ENCODE measurements at places on chromosomes 5 and 9. TPM values are rescaled to one million over a fixed set of nuclear protein-coding genes. Genes with fewer than 3 reads are reported as not detected.

Gene HINT1
- 1,474 TPM for polyA plus RNA-seq

Gene C9
- 0.08 TPM for polyA plus RNA-seq

Gene LCN12
- not detected for polyA plus RNA-seq

Gene FANCG
- 6.0 TPM for polyA plus RNA-seq

Gene DBH
- not detected for polyA plus RNA-seq

Gene SOWAHA
- 6.2 TPM for polyA plus RNA-seq

Gene KIAA1958
- polyA plus RNA-seq = 3.7 TPM

Gene CLINT1
- polyA plus RNA-seq = 57.7 TPM

Gene CCNO
- 1.1 TPM for polyA plus RNA-seq

Gene CKMT2
- polyA plus RNA-seq = not detected

Gene PCDHA12
- 1.1 TPM for polyA plus RNA-seq

Gene TOR2A
- 2.4 TPM for polyA plus RNA-seq

Gene TSSK1B
- polyA plus RNA-seq = not detected

Gene PCDHGC5
- 0.34 TPM for polyA plus RNA-seq

Gene CDX1
- not detected for polyA plus RNA-seq

Gene PLAC8L1
- polyA plus RNA-seq = not detected

Gene LCN9
- not detected for polyA plus RNA-seq

Gene PCDHB7
- 0.78 TPM for polyA plus RNA-seq

Gene TICAM2
- polyA plus RNA-seq = 1.6 TPM

Gene KCNN2
- 38.7 TPM for polyA plus RNA-seq

Gene FAM169A
- 15.5 TPM for polyA plus RNA-seq

Gene CDO1
- 40.0 TPM for polyA plus RNA-seq

Gene REEP2
- polyA plus RNA-seq = 42.0 TPM

Gene PCDHA13
- polyA plus RNA-seq = 31.9 TPM

Gene CCL21
- polyA plus RNA-seq = not detected

Gene FOXD1
- 0.15 TPM for polyA plus RNA-seq

Gene ISCA1
- 64.0 TPM for polyA plus RNA-seq

Gene SHB
- 0.14 TPM for polyA plus RNA-seq

Gene GRIN1
- polyA plus RNA-seq = 26.3 TPM

Gene C9orf50
- not detected for polyA plus RNA-seq

Gene CDC42SE2
- polyA plus RNA-seq = 82.6 TPM

Gene CBY3
- polyA plus RNA-seq = not detected

Gene SPINK13
- polyA plus RNA-seq = not detected

Gene FGF1
- polyA plus RNA-seq = 4.4 TPM

Gene SLC6A18
- polyA plus RNA-seq = not detected

Gene UNC5A
- polyA plus RNA-seq = not detected

Gene TMEM252
- polyA plus RNA-seq = not detected

Gene AGXT2
- polyA plus RNA-seq = not detected

Gene DMRTA1
- not detected for polyA plus RNA-seq

Gene AHRR
- not detected for polyA plus RNA-seq

Gene DBN1
- 2.5 TPM for polyA plus RNA-seq

Gene ZNF483
- 10.0 TPM for polyA plus RNA-seq

Gene PHF24
- polyA plus RNA-seq = 10.5 TPM

Gene PCDHGA12
- 3.6 TPM for polyA plus RNA-seq

Gene PCDHA1
- polyA plus RNA-seq = 5.3 TPM

Gene DDX4
- not detected for polyA plus RNA-seq

Gene CIZ1
- 21.3 TPM for polyA plus RNA-seq

Gene SEMA4D
- 7.2 TPM for polyA plus RNA-seq

Gene ADAMTS16
- 0.20 TPM for polyA plus RNA-seq

Gene ACSL6
- 90.7 TPM for polyA plus RNA-seq

Gene SCGB3A2
- polyA plus RNA-seq = not detected

Gene FBP2
- not detected for polyA plus RNA-seq

Gene SOX30
- polyA plus RNA-seq = 0.95 TPM

Gene ANKDD1B
- not detected for polyA plus RNA-seq

Gene PCDHGA2
- 1.9 TPM for polyA plus RNA-seq

Gene NTNG2
- polyA plus RNA-seq = 0.13 TPM

Gene C1QTNF2
- 2.4 TPM for polyA plus RNA-seq

Gene SLC9A3
- 2.3 TPM for polyA plus RNA-seq

Gene CARTPT
- polyA plus RNA-seq = not detected

Data from Purkinje cell (primary cell).